ENCODE measurements at places on chromosomes 3 and 15. TPM values are rescaled to one million over a fixed set of nuclear protein-coding genes. Genes with fewer than 3 reads are reported as not detected.

DNA sequence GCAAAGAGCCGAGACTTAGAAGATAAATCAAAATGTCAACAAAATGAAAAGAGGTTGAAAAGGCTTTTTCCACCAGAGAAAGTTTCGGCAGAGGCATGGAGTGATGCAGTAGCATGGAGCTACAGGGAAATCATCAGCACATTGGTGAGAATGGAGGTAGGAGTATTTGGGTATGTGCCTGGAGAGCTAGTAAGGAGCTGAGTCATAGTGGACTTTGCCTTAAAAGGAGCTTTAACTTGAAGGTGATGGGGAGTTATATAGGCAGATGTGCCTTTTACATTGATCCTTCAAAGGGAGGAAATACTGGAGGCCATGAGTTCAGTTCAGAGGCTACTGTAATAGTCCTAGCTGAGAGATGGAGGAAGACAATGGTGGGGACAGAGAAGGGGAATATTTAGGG, 44.3 kb downstream of the IL5RA start:
- no peak for DNase-seq

DNA sequence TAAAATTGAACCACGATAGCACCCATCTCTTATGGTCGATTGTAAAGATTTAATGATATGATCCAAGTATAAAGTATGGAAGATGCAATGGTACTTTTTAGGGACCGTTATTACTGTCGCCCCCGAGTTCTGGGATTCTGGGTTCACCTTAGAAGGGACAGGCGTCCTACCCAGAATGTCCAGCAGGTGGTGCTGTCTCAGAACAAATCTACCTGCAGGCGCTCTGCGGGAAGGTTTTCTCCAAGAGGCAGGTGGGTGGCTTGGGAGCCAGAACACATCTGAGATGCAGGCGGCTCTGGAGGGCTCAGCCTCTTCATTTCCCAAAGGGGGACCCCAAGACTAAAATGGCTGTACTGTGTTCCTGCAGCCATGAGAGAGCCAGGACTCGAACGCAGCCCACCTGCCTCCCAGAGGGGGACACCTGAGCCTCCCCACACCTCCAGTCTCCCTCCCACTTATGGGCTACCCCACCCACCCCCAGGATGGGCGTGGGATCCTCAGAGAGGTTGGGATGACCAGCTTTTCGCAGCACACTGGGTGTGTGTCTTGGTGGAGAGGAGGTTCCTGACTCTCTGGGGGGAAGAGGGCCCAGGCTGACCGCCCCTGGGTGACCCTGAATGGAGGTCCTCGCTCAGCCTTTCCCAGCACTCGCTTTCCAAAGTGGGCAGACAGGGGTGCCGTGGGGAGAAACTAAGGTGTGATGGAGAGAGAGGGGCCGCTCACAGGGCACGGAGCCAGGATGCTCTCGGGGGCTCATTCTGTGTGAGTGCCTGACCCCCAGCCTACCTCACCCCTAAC, 28.1 kb upstream of the CORO2B start:
- no peak for DNase-seq

DNA sequence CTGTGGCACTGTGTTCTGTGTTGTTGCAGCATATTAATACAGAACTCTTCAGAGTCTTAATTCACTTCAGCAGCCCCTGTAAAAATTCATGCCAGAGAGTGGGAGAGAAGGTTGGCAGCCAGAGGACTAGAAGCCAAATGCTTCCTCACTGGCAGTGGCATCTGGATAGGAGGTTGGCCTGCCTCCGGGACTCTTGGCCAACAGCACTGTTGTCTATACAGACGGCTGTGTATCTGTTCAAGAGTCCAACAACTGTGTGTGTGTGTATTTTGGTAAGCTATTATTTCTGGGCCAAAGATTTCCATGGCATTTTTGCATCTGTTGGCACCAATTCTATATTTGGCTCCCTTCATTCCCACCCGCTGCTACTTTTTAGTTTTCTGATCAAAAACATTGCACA, 156.0 kb upstream of the SOX2 start:
- DNase-seq = no peak

- DNase-seq = no peak
These were observed 85.3 kb downstream of the ASB7 start for GRCh38 chr15:100687582-100688141.

DNA sequence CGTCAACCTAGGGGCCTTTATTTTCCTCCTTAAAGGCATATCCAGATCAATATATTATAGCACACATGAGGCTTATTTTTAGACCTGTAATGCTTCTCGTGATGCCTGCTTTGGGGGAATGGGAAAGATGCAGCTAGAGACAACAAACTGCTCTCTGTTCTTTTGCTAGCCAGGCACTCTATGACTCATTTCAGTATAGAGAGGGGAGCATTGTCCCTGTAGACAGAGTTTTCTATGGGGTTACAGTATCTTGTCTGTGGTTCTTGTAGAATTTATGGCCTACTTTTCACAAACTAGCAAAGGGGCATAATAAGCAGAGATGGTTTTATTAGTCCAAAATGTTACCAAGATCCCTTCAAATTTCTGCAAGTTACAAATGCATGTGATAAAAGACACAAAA, 305.6 kb downstream of the LSAMP start:
- DNase-seq = no peak

DNA sequence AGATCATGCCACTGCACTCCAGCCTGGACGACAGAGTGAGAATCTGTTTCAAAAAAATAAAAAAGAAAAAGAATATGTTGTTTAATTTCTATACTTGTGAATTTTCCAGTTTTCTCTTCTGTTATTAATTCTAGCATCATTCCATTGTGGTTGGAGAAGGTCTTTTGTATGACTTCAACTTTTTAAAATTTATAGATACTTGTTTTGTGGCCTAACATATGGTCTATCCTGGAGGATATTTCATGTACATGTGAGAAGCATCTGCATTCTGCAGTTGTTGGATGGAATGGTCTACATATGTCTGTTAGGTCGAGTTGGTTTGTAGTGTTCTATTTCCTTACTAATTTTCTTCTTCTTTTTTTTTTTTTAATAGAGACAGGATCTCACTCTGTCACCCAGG, 35.6 kb downstream of the MAP1A start:
- DNase-seq = no peak

DNA sequence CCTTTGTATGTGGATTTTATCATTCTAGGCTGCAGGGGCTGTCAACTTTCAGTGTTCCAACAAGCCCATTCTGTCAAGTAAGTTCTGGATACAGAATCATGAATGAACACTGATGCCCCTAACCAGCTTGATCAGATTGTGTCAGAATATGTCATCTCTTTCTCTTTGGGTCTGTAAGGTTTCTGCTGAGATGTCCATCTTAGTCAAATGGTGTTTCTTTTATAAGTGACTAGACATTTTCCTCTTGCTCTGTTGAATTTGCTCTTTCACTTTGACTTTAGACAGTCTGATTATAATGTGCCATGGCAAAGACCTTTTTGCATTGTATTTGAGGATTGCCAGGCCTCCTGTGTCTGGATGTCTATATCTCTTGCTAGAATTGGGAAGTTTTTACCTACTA, 660.9 kb upstream of the CBLB start:
- no peak for DNase-seq

DNA sequence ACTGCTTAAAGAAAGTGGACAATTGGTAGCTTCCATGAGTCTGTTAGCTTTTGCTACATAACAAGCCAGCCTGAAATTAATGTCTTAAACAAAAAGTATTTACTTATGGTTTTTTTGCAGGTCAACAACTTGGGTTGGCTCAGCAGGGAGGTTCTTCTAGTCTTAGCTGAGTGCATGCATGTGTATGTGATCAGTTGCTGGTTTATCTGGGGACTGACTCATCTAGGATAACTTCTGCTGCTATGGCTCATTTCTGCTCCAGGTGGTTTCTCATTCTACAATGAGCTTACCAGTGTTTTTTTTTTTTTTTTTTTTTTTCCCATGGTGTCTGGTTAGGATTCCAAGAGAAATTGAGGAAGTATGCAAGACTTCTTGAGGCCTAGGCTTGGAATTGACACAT, 244.7 kb downstream of the NSUN3 start:
- DNase-seq = no peak

GRCh38 chr15:61155741-61156700, 73.1 kb downstream of the RORA start:
- DNase-seq = no peak

DNA sequence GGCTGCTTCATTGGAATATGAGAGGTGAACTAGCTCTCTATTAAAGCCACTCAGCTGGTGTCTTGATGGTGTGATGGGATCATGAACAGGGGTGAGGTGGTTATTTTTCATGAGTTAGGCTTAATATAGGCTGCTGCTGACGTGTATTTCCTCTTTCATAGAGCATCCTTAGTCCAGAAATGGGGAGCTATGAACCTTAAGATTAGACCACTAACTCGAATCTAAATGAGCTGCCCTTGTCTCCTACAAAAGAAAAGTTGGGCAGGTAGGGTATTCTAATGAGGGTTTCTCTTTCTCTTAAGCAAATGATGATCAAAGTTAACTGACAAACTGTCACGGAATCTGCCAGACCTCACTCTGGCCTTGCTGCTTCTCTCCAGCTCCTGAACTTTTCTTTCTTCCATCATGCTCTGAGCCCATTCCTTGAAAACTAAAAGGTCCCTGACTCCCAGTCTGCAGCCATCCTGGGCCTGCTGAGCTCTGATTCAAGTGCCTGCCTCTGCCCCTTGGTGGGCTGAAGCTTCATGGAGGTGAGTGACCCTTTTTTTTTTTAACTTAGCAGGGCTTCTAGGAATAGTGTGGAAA, at the start of gene TRIM69:
Gene TRIM69 (plus strand): TSS at position 348 of the 585 bp plus-strand sequence. CDS start 177 bp downstream, at position 525.
- DNase-seq = no peak

DNA sequence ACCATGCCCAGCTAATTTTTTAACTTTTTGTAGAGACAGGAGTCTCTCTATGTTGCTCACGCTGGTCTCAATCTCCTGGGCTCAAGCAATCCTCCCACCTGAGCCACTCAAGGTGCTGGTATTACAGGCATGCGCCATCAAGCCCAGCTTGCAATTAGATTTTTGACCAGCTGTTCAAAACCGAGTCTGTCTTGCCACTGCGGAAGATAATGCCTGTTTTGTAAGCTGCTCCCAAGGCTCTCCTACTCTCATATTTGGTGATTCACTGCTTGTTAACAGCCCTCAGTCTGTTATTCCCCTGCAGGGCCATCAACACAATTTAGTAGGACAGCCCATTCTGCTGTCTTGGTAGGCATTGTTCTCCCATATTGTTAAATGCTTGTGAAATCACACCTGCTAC, 17.8 kb upstream of the MCCC1 start:
- no peak for DNase-seq

- DNase-seq = no peak
These were observed 299.5 kb downstream of the ZBTB20 start for GRCh38 chr3:114847564-114847963.

DNA sequence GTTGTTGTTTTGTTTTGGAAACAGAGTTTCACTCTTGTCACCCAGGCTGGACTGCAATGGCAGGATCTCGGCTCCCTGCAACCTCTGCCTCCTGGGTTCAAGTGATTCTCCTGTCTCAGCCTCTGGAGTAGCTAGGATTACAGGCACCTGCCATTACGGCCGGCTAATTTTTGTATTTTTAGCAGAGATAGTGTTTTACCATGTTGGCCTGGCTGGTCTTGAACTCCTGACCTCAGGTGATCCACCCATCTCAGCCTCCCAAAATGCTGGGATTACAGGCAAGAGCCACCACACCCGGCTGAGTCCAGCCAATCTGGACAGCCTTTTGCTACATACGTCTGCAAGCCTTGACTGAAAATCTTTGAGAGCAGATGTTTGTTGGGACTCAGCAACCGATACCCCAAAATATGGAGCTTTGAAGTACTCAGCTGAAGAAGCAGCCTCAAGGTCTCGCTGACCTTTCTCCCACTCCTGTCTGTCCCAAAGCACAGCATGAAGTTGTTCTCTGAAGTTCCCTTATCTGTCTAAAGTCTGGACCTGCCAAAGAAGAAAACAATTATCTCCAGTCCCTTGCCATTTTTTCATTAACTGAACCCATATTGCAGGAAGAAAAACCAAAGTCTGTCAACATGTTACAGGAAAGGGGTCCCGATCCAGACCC, 9.6 kb upstream of the NUP210 start:
- no peak for DNase-seq

Gene CDC25A
- total RNA-seq = 2.5 TPM

Gene TNNC1
- total RNA-seq = 3.0 TPM

Gene SNX33
- 45.1 TPM for total RNA-seq

Gene RARRES1
- 9.3 TPM for total RNA-seq

Gene TIPARP
- 77.2 TPM for total RNA-seq

Gene PLA2G4B
- total RNA-seq = 1.9 TPM
